ENCODE measurements at places on chromosomes 1 and 21.

DNA sequence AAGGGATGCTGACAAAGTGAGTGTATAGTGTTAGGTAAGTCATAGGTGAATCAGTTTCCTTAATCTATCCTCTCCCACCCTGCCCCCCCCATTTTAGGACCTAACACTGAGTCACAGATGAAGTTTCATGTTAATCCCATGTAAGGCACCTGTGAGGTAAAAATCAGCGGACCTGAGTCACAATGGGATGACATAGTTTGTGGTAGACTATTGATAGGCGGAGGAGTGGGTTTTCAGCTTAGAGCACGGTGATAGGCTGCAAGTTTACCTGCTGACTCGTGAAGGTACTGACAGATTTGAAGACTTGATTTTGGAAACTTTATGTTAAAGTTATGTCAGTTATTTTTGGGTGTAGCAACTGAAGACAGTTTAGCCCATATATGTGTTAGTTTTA lies 1.7 kb downstream of the TOR1AIP1 start:
- peak; percentile 65 for DNase-seq

- DNase-seq, result no peak
These were observed 46.9 kb downstream of the ARHGEF10L start for GRCh38 chr1:17586172-17586964.

DNA sequence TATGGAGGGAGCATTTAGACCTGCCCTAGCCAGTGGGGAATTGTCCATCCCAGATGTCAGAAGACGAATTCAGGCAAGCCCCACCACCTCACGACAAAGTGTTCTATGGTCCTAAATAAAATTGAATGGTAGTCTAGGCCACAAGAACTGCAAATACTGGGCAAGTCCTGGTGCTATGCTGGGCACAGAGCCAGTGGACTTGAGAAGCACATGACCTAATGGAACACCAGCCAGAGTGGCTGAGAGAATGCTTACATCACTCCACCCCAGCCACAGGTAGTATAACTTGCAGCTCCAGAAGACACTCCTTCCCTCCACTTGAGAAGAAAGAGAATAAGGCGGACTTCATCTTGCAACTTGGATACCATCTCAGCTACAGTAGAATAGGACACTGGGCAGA lies 567.3 kb upstream of the CXADR start:
- no peak for DNase-seq

- DNase-seq, result no peak
These were observed 47.3 kb upstream of the COA6 start for GRCh38 chr1:234325878-234326496.

DNA sequence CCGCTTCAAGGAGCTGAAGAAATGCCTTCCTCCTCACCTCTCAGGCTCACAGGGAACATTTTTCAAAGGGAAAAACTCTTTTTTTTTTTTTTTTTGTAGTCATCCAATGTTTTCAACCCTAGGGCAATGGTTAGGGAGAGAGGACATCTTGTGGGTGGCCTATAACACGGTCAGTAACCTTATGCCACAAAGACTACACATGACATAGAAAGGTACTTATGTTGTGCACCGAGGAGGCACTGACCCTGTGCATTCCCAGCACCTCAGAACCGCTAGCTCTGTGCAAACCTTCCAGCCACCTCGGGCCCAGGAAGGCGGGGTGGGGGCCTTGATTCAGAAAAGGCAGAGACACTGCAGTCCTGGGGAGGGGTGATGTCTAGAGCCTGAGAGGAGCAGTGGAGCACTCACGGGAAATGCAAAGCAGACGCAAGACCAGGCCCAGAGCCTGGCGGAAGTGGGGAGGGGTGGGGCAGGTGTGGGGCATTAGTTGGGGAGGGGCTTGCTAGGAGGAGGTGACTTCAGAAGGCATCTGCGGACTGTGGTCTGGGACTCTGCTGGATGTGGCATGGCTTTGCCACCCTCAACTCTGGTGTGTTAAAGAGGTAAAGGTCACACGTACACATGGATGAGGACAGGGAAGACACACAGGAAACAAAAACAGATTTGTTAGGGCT lies 68.6 kb downstream of the MDM4 start:
- DNase-seq, result no peak

DNA sequence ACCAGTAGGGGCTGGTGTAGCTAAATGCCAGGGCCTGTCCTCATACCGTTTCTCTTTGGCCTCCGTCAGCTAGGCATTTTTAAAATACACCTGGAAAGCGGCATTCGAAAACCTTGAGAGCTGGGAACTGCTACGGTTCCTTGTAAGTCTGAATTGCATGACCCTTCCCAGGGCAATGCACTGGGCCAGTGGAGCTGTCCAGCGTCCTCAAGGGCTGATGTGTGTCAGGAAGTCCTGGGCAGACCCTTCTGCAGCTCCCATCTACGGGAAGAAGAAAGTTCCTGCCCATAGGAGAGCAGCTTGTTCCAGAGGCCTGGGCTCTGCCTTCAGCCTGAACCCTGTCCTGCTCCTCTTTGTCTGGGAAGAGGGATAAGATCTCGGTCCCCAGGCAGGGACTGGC lies 34.1 kb downstream of the UBASH3A start:
- DNase-seq, result no peak

DNA sequence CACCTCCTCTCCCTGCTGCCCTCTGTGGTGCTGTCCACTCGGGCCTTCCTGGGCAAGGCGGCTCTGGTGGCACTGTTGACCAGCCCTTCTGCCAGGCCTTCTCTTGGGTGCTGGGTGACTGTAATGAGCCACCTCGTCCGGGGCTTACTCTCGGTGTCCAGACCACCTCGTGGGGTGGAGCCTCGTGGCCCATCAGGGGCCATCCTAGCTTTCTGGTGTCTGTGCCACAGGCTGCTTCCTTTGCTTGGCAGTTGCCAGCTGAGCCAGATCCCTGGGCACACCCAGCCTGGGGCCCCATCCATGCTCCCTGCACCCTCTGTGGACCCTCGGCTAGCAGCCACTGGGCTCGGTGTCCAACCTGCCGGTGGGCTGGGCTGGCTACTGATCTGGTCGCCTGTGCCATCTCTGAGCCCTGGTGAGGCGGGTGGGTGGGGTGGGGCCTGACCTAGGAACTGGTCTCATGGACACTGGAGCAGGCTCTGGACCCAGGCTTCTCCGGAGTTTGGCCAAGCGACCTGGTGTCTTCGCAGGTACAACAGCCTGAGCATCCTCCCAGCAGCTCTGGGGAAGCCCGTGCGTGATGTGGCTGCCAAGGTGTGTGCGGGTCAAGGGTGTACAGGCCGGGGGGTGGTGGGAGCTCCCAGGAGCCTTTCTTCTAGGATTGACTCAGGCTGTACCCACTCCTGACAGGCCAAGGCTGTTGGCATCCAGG lies 1.4 kb downstream of the PRXL2B start:
- no peak for DNase-seq

DNA sequence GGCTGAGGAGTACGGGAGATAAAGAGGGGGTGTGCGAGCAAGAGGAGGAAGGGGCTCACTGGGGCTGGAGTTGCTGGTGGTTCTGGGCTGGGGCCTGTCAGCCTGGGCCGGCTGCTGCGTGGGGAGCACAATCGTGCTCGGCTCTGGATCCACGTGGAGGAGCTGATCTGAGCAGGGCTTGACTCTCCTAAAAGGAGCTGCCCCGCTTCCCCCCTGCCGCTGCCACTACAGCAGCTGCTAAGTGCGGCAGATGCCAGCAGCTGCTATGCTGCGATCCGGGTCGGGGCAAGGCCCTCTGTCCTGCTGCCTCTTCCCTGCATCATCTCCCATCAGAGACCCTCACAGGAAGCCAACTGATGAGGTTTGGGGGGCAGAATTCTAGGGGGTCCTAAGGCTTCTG lies 165.9 kb downstream of the PCBP3 start:
- no peak for DNase-seq

- no peak for DNase-seq
These were observed 145.0 kb downstream of the RASAL2 start for GRCh38 chr1:178238722-178239510.

- DNase-seq, result no peak
These were observed 11.7 kb downstream of the SEMA4A start for GRCh38 chr1:156165083-156165482.

DNA sequence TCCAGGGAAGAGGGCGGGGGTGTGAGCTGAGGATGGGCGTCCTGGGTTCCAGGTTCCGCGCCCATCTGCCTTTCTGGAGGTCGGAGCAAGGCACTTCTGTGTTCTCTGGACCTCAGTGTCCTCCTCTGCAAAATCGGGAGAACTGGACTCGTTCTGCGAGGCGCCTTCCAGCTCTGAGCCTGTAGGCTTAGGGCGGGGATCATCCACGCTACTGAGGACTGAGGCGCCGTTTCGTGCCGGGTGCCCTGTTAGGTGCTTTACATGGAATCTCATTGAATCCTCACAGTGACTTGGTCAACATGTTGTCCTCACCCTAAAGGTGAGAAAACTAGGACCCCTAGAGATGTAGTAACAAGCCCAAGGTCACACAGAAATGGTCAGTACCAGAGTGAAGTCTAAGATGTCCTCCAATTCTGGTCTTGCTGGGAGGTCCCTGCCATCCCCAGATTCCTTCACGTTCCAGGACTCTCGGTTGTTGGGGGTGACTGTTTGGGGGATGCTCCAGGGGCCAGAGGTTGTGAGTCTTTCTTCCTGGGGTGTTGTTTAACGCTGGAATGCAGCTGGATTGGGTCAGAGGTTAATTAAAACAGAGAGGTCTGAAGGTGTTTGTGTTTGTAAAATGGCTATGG lies 677 bp downstream of the PRKAA2 start:
- DNase-seq, result no peak

DNA sequence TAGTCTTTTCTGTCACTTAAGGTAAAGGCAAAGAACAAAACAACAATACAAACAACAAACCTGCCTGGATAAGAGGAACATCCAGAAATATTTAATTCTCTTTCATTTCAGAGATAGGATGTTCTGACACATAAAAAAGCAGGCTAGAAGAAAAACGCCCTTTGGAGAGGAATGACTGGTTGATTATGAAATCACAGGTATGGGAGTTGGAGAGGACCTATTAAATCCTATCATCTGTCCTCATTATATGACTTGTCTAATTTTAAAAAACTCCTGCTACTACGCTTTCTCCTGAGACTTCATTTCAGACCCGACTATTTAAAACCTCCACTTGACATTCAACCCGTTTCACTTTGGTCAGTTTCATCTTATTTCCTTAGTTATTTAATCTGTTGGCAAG lies 54.1 kb downstream of the TMPRSS15 start:
- DNase-seq, result no peak

GRCh38 chr1:181104790-181105133 lies 16.3 kb downstream of the IER5 start:
- no peak for DNase-seq

GRCh38 chr1:64215576-64215975 lies 12.2 kb downstream of the UBE2U start:
- no peak for DNase-seq

Data from RWPE2 (cell line).